ENCODE measurements at places on chromosomes 13 and 19.

DNA sequence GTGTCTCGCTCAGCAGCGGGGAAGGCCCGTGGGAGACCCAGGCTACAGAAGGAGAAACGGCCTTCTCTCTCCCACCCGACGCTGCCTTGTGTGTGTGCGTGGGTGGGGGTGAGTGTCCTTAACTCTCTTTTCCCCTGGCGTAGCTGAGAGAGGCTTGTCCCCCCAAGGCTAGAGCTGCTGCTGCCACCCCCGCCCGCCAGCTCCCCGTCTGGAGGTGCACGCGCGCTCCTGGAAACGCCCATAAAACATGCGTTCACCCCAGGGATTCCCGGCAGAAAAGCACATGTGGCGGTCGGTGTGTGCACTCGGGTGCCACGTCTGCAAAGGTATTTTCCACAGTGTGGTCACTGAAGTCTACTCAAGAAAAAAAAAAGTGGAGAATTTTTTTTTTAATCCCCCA lies 36.1 kb downstream of the GADD45B start:
- DNase-seq, result no peak

GRCh38 chr13:80262051-80262695 lies 78.8 kb downstream of the SPRY2 start:
- no peak for DNase-seq

DNA sequence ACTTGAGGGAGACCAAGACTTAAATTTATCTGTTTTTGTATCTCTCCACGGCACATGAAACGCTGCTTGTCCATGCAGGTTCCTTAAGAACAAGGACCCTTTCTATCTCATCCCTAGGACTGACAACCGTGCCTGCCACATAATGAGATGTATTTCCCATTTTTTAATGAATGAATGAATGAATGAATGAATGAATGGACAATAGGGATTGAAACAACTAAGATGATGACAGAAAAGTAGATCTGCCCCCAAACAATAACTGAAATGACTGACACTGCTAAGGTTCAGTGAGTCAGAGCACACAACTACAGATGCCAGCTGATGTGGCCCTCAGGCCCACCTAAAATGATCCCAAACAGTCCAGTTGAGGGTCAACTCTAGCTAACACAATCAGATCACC lies 69.8 kb downstream of the USP12 start:
- DNase-seq, result no peak

DNA sequence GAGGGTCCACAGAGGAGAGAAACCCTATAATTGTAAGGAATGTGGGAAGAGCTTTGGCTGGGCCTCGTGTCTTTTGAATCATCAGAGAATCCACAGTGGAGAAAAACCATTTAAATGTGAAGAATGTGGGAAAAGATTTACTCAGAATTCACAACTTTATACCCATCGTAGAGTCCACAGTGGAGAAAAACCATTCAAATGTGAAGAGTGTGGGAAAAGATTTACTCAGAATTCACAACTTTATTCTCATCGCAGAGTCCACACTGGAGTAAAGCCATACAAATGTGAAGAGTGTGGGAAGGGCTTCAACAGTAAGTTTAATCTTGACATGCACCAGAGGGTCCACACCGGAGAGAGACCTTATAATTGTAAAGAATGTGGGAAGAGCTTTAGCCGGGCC lies 9.4 kb upstream of the ZNF234 start:
- DNase-seq, result no peak

DNA sequence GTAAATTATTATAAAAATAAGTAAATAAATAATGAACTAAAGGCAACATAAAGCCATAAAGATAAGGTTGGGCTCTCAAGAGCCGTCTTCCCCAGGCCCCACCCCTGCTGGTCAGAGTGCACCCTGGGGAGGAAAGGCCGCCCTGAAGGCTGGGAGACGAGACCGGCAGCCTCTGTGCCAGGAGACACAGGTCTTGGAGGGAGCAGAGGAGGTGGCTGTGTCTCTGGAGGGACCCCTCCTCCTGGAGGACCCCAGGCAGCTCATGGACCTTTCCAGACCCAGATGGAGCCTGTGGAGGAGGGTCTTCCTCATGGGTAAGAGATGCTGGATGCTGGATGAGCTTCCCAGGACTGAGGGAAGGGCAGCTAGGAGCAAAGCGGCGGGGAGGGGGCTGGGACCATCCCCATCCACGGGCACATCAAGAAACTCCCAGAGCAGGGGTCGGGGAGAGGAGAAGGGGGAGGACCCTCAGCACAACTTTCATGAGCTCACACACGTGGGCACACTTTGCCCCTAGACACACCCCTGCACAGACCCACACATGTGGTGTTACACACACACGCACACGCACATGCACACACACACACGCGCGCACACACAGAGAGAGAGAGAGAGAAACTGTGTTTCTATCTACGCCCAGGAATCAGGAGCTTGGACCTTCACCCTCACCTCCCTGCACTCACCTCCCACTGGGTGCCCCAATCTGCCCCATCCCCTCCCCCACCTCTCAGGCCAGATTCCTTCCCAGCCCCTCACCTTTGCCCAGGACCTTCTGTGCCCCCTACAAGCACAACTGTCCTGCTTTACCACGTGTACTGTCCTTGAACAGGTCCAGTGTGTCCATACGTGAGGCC lies at the start of gene CEACAM18:
Gene CEACAM18, plus strand, starts transcription at position 159 of the 854 bp plus-strand sequence.
- no peak for DNase-seq

DNA sequence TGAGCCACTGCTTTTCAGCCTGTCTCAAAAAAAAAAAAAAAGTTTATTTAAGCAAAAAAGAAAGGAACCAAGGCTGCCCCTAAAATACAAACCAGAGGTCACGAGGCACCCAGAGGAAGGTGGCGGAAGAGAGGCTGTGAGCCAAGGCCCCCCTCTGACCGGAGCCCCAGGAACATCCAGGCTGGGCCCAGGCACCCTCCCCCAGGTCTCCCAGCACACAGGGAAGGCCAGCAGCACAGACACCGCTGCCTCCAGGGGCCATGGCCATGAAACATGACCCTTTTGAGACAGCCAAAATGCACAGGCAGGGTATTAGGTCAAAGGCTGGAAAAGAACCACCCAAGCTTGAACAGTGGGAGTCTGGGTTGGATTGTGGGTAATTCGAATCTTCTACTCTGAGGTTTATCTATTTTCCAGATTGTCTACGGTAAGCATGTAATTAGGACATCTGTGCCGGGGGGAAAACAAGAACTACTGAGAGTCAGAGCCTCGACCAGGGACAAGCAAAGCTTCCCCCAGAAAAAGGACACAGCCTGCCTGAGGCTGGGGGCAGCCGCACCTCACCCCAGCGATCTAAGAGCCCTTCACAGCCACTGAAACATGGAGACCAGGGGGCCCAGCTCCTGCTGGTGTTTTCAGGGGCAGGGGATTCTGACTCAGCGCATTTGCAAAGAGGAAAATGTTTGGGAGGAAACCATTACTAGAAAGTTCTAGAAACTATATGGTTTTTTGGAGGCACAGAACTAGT lies 8.4 kb downstream of the PEX11G start:
- DNase-seq, result no peak

GRCh38 chr13:113969973-113970611 lies 3.8 kb downstream of the C13orf46 start:
- no peak for DNase-seq

DNA sequence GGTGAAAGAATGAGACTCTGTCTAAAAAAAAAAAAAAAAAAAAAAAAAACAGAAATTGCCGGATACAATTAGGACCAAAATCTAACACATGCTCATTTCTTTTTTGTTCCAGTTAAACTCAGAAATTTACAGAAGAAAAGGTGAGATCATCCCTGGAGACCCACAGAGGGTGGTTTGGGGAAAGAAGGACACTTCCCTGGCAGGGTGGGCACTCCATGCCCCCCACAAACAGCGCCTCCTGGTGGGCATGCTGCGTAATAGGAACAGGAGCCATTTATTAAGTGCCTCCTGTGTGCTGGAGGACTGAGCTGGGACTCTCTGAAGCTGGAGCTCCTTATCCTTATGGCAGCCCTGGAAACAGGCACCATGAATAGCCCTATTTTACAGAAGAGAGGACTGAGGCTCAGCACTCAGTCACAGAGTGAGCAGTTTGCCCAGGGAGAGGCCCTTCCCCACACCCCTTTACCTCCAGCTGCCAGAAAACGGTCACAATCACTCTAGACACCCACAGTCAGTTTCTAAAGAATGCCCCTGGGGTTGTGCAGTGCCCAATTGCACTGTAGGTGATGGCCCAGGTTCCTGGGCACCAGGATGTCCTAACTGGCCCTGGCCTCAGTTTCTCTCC lies 10.1 kb downstream of the C19orf38 start:
- DNase-seq, result no peak

DNA sequence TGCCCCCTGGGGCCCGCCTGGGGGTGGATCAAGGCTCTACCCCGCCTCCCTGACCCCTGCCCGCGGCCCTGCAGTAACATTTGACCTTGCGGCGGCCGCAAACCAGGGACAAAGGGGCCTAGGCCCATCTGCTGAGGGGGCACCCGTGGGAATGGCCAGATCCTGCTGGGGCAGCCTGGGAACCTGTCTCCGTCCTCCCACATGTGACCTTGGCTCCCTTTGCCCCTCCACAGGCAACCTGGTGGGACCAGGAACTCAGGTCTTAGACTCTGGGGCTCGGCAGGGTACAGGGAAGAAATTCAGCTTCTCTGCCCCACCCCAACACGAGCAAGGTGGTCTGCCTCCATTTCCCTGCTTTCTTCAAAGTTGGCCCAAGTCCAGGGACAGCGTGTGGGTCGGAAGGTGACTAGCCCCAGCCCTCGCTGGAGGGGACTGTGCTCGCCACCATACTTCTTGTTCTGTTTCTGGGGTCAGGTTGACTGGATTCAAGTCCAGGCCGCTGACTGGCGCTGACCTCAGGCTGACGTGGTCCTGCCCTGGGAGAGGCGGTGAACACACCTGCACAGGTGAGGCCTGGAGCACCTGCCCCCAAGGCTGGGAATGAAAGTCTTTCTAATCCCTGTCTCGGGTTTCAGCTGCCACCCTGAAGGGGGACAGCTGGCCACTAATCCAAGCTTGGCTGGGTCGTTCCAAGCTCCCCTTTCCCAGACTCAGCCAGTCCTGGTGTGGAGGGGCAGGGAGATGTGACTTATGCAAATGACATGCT lies 2.5 kb upstream of the NR2F6 start:
- DNase-seq, result no peak

- DNase-seq, result no peak
Measured at GRCh38 chr13:40943073-40943472, 76.0 kb downstream of the ELF1 start.

DNA sequence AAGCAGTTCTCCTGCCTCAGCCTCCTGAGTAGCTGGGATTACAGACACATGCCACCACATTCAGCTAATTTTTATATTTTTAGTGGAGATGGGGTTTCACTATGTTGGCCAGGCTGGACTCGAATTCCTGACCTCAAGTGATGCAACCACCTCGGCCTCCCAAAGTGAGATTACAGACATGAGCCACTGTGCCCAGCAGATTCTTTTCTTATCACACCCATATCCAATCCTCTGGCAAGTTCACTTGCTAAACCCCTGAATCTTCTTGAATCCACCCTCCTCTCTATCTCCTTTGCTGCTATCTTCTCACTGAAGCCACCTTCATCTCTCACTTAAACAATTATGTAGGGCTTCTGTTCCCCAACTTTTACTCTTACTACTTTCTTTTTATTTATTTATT lies 17.5 kb downstream of the TMEM143 start:
- DNase-seq, result no peak

DNA sequence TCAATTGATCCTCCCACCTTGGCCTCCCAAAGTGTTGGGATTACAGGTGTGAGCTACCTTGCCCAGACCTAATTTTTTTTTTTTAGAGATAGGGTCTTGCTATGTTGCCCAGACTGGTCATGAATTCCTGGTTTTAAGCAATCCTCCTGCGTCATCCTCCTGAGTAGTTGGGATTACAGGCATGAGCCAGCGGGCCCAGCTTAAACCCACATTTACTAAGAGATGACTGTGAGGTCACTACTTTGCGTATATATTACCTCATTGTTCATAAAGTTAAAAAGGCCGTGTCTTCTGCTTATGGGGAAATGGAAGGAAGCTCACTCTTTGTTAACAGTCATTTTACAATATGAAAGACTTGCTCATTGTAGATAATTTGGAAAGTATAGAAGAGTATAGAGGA lies 39.6 kb upstream of the C1QTNF9 start:
- DNase-seq, result no peak

DNA sequence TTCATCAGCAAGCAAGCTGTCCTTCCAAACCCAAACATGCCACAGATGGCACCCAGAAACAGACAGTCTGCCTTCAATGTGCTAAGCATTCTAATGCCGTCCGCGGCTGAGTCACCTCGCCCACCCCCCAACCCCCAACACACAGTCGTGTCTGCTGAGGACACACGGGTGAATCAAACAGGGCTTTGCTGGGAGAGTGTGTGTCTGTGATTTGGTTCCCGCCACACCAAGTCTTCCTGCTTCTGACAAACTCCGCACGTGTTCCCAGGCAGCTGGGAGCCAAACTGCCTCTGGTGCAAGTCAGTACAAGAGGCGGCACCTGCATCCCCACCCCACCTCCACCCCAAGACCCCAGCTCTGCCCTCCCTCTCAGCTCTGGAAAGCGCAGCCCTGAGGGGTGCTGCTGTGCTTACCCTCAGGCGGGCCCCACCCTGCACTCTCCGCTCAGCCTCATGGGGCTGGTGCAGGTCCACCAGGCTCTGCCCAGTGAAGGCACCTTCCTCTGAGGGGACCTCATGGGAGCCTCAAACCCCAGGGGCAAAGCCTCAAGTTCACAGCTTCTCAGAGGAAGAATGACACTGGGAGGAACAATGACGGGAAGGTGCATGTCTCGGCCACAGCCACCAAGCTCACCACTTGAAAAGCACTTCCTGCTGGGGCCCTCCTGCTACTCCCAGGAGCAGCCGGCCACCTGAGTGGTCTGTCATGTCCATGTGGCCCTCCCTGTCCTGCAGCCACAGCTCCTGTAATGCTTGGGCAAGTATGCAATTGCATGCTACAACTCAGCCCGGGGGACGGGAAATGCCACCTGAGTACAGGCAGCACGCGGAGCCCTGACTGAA lies 15.0 kb upstream of the SLC35E1 start:
- no peak for DNase-seq

GRCh38 chr13:48405875-48406274 lies 7.0 kb downstream of the LPAR6 start:
- DNase-seq, result no peak

DNA sequence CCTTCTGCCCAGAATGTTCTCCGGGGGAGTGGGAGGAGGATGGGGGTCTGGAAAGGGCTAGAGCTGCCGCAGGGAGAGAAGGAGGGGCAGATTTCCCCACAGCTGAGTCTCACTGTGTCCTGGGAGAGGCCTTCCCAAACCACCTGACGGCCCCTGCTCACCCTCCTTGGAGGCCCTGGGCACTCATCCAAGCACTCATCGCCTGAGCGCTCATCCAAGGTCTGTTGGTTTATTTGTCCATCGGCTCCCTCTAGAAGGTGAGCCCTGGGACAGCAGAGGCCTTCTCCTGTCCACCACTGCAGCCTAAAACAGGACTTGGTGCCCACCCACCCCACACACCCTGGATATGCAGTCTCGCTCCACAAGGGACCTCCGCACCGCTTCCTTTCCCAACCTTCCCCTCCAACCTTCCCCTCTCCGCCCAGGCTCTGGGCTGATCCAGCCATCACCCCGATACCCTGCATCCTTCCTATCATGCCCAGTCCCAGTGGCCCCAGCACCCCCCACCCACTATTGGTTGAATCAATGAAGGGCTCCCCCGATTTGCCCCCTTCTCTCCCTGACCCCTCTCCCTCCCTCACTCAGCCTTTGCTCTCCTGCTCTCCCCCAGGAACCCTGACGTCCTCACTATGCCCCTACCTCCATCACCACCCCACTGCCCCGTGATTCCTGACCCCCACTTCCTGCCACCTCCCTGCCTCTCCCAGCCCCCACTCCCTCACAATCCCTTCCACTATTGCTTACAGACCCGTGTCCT lies 1.7 kb downstream of the UBXN6 start:
- DNase-seq, result no peak
